ENCODE measurements at places on chromosomes 12 and 14.

DNA sequence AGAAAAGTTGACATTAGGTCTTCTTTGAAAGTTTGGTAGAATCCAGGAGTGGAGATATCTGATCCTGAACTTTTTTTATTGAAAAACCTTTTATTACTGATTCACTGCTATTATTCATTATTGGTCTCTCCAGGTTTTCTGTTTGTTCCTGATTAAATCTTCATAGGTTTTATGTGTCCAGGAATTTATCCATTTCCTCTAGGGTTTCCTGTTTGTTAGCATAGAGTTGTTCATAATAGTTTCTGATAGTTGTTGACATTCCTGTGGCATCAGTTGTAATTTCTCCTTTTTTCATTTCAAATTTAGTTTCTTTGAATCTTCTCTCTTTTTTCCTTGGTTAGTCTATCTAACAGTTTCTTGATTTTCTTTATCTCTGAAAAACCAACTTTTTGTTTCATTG is 370.3 kb downstream of the SLC6A15 start:
- DNase-seq, result peak; percentile 2

DNA sequence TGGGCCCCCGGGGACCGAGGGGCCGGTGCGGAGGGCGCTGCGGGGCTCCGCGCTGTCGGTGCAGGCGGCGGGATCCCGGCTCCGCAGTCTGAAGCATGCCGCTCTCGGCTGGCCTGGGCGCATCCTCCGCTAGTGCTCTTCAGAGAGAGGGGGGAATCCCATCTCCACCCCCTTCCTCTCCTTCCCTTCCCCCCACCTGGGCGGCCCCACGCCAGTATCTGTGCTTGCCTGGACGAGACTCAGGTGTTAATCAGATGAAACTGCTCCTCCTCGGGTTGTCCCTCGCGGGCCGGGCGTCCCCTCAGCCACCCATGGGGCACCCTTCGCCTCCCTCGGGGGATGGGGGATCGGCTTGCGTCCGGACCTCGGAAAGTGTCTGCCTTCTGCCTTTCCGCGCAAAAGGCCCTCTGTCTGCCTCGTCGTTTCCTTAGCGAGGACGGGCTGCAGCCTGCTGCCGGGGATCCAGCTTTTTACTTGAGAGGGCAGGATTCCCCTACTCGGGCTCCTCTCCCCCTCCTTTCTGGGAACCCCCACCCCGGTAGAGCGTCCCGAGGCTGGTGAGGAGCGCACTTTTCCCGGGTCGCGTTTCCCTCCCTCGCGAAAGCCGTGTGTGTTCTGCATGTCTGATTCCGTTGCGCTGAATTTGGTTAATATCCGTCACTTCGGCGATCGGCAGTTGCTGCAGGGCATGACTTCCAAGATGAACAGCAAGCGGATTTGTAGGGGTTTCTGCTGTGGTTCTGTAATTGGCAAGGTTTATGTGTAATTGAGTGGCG is 1.1 kb downstream of the GPHN start:
- no peak for DNase-seq

DNA sequence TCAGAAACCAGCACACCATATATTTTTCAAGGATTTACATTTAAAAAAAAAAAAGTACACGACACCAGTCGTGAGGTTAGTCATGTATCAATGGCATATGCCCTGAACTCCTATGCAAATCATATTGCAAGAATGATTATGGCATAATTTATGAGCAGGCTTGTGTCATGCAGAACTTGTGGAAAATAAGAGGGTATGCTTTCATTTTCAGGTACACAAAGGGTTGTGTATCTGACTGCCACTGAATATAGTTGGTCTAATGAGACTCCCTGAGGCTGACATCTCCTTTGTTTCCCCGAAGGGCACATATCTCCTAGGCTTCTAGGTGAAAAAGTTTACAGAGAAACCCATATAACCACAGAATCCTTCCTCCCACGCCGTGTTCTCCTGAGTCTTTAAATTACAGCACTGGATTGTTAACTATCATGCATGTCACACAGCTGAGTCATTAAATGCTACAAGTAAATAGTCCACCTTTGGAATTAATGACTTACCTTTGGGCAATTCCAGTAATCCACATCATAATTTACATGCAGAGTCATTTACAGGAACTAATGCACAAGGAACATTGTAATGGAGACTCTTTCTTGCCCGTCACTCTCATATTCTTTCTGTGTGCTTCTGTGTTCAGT is 356.7 kb upstream of the DIO2 start:
- DNase-seq, result no peak

DNA sequence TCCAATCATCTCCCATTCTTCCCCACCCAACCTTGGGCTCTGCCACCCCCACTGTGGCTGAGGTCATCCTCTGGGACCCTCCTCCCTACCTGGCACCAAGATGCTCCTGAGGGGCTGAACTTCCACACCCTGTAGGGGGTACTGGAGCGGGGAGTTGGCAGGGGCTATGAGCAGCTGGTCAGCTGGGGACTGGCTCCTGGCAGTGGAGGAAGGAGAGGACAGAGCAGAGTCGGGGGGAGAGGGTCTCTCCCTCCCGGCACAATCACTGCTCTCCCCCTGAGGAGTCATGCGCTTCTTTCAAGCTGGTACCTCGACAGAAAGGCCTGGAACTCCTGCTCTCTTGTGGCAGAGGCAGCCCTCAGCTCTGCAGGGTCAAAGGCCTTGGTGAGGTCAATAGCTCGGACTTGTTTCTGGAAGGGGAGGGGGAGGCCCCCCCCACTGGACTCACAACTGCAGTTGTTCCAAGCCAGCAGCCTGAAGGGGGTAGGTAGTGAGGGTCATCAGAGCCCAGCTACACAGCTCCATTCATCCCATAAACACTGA is 2.0 kb downstream of the B4GALNT1 start:
- DNase-seq, result no peak

DNA sequence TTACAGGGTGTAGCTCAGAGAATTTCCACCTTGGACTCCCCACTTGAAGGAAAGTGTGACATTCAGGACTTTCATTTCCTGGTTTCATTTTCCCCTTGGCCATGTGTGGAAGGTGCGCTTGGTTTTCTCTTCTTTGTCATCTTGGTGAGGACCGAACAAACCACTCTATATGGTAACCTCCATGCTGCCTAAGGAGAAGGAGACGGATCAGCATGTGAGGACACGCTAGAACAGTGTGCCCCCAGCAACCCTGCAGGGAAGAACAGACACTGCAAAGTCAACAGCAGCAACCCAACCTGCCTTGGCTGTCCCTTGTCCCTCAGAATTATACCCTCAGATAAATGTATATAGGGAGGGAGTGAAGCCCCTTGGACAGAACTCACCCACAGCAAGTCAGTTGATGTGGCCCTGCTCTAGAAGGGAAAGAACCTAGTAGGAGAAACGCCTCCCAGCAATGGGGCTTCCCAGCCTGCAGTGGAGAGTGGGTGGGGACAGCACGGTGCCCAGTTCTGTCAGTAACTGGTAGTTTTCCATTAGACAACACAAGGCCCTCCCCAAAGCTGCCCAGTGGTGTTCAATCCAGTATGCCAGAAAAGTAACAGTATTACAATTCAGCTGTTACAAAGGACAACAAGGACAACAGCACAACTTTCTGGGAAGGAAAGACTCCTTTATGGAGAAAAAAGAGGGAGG is 18.9 kb upstream of the COCH start:
- DNase-seq, result no peak

DNA sequence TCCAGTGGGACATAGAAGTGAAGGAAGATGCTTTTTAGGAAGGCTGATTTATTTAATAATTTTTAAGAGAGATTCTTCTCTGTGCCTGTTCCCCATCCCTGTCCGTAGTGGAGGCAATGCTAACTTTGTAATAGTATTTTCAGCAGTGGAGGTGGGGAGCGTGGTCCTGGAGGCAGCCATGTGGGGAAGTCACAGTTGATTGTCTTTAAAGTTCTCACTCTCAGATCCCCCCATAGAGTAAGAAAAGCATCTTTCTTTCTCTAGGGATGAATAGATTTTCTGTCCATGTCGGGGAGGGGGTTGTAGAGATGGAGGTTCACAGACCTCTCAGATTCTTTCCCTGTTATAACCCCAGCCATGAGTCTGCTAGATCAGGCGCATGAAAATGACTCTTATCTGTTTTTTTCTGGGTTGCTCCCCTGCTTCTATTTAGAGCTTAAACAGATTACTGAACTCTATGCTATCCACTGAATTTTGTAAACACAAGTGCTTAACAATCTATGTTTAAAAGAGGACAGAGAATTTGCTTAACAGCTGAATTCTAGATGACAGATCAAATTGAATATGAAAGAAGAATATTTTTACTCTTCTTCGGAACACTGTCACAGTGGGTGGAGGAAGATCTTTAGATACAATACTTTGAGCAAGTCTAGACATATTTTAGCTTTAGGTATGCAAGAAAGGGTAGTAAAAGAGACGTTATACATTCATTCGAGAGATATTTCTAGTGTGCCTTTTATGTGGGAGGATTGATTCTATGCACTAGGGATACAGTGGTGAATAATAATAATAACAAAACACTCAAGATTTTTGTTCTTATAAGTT is 25.3 kb downstream of the TMEM117 start:
- DNase-seq, result no peak

- peak; percentile 60 for DNase-seq
These were observed 32.0 kb downstream of the TSHR start for GRCh38 chr14:80987235-80988032.

DNA sequence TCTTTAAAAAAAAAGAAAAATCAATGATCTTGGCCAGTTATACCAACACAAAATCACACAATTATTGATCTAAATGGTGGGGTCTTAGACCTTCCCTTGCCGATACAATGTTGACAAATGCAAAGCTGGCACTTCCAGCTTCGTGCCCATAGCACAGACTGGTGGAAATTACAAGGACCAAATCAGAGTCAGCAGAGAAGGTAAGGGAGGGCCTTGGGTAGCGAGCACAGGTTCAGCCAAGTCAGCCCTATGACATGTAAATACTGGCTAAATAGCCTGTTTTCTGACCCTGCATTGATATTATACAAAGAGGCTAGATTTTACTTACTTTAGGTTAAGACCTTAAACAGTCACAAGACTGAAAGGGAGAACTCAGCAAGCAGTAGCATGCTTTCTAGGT is 30.3 kb upstream of the WDR89 start:
- no peak for DNase-seq

DNA sequence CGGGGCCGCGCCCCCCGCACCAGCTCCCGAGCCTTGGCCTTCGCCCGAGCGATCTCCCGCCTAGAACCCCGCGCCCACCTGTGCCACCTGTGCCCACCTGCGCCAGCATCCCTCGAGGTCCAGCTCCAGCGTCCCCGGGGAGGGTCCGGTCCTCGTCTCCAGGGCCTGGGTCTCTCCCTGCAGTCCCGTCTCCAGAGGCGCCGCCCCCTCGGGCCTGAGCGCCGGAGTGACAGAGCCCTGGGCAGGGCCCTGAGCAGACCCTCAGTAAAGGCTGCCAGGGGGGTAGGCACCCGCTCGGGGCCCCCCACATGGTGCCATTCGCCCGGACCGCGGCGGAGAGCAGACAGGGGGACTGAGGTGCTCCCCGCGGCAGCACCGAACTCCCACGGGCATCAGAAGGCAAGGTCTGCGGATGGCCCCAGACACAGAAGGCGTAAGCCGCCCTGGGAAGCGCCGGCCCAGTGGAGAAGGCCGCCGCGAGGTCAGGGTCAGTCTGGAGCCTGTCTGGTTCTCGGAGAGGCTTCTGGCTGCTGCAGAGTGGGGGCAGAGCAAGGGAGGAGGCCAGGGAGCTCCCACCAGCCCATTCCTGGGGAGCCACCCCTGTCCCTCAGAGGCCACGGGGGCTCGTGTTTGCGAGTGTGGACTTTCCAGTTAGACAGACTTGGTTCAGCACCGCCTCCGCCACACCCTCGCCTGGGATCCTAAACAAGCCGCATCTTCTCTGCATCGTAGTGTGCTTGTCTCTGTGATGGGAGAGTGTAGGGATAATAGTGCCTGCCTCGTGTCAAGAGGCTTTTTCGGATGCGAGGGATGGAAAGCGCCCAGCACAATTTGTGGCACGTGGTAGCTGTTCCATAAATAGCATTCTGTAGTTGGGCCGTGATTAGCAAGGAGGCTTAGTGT is 1.1 kb upstream of the PPP1R13B start:
- DNase-seq, result no peak

DNA sequence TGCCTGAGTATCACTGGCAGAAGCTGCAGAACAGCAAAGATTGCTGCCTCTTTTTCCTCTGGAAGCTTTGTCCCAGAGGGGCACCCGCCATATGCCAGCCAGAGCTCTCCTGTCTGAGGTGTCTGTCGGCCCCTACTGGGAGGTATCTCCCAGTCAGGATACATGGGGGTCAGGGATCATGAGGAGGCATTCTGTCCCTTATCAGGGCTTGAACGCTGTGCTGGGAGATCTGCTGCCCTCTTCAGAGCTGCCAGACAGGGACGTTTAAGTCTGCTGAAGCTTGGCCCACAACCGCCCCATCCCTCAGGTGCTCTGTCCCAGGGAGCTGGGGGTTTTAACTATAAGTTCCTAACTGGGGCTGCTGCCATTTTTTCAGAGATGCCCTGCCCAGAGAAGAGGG is 20.3 kb downstream of the CLEC2B start:
- DNase-seq, result no peak

Data from glomerular endothelial cell (primary cell).